ENCODE measurements at places on chromosomes 4 and X.

GRCh38 chr4:78167510-78167909, 110.4 kb downstream of the FRAS1 start:
- no peak for DNase-seq

DNA sequence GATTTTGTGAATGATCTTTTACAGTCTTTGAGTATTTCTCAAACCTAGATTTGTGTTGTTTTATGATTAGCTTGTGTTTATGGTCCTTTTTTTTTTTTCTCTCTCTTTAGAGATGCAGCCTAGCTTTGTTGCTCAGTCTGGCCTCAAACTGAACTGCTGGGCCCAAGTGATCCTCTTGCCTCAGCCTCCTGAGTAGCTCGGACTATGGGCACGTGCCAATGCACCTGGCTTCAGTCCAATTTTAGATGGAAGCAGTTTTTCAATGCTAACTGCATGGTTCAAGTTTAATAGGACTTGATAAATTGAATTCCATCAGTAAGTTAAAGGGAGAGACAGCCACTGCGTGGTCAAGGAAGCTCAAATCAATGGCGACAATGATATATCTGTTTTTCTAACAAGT, 3.8 kb upstream of the FGG start:
- DNase-seq, result no peak

DNA sequence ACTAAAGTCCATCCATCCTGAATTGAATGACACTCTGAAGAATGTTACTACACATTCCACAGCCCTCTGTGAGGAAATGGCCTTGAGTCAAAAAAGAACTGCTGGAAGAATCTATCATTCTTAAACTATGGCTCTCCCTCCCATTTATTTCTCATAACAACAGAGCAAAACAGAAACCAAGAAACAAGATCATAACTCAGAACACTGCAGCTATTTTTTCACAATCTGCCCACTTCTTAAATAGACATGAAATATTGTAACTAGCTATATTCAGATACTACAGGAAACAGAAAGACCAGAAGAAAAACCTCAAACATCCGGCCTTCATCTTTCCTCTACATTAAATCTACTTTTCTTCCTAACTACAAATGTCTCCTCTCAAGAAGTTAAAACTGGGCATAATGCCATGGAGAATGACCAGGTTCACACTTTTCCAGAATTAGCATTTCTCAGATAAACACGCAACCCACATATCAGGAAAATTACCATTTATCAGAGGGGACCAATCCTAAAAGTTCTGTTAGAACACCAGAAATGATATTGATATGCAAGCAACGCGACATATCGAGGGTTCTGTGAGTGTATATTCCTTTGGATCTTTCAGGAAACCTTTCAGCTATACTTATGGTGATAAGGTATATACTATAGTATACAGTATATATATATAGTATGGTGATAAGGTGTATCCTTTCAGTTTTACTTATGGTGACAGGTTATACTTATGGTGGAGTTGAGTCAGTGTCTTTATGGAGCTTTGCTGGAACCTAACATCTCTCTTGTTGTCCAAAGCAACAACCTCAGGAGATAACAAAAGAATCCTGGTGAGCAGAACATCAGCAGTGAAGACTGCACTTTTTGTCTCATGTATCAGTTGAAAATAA, 60.4 kb upstream of the IRF2 start:
- no peak for DNase-seq

GRCh38 chr4:16843831-16844508, 54.5 kb downstream of the LDB2 start:
- DNase-seq, result no peak

- no peak for DNase-seq
These were observed 18.1 kb upstream of the PLP1 start for GRCh38 chrX:103758555-103758954.

GRCh38 chr4:8083086-8083825, 75.4 kb downstream of the ABLIM2 start:
- DNase-seq, result no peak

DNA sequence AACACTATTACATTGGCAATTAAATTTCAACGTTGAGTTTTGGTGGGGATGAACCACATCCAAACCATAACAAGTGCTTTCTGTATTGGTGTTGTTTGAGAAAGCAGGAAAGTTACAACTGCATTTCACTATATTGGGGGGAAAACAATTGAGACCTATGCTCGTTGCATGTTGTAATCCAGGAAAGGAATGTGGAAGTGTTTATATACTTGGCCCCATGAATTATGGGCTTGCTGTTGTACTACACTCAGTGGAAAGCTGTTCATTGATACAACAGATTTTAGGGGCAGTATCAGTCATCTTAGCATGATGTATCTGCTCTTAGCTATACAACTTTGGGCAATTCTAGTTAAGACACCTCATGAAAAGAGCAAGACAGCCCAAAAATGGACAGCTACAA, 52.4 kb downstream of the KLHL5 start:
- DNase-seq, result no peak

DNA sequence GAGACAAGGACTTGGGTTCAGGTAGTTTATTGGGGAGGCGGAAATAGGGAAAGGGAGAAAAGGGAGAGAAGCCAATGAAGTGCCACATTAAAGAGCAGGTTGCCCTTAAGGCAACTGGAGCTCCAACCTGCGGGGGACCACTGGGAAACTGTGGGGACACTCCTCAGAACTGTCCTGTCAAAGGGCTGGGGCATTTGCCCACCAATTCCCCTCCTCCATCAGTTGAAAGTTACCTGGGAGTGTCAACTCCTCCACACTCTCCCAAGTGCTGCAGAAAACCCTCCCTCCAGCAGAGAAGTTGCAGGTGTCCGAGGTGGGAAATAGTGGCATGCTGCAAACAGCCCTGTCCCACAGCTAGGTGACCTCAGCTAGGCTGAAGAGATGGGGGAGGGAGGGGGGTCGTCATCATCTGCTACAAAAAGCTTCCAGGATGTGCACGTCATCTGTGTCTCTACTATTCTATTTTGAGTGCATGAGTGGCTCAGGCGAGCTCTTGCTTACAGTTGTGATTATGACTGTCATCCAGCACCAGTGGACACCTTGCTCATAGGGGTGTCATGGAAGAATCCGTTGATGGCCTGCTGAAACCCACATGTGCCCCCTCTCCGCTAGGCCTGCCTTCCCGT, 41.5 kb upstream of the XPNPEP2 start:
- no peak for DNase-seq

GRCh38 chr4:99845708-99846469, 29.3 kb downstream of the DAPP1 start:
- DNase-seq, result no peak

- DNase-seq, result no peak
These were observed 1.4 kb upstream of the MSL3 start for GRCh38 chrX:11756354-11757318.

GRCh38 chrX:36431819-36432218, 512.3 kb downstream of the CFAP47 start:
- DNase-seq, result no peak

DNA sequence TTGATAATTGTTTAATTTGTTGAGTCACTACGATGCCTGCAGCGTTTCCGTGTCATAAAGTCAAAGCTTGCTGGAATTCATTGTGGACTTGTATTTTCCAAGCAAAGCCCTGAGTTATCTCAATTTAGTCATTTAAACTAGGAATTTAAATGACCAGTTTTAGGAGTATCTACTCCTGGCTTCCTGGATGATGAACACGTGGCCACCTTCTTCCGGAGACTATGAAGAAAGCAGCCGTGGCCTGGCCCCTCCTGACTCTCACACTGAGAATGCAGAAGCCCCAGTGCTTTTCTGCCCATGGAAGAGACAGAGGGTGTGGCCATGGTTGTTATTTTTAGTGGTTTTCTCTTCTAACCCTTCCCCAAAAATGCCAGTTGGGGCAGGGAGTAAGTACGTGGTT, 250.7 kb upstream of the GATB start:
- no peak for DNase-seq

- no peak for DNase-seq
These were observed 722 bp upstream of the PNCK start for GRCh38 chrX:153674219-153674851.

DNA sequence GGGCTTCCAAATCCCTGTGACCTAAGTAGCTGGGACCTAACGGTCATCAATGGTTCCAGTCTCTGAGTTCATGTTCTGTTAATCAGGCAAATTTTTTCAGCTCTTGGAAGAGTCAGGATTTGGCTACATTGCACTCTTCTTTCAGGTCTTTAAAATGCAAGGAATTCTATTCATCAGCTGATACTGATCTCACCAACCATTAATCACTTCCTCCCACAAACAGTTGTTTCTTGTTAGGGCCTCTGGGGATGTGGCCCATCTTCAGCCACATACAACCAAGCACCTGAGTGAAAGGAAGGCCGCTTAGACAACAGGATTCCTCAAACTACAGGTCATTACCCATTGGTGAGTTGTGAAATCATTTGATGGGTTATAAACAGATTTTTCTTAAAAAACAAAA, 71.7 kb downstream of the FANCB start:
- DNase-seq, result no peak

Data from stimulated activated CD8-positive, alpha-beta memory T cell treated with anti-CD3 and anti-CD28 coated beads, Interleukin-7, amount 100 ng/mL, for 1 hour (primary cell).